OCI-LY7 (cell line): ENCODE measurements at places on chromosomes 13 and 19. TPM values are rescaled to one million over a fixed set of nuclear protein-coding genes. Genes with fewer than 3 reads are reported as not detected.

DNA sequence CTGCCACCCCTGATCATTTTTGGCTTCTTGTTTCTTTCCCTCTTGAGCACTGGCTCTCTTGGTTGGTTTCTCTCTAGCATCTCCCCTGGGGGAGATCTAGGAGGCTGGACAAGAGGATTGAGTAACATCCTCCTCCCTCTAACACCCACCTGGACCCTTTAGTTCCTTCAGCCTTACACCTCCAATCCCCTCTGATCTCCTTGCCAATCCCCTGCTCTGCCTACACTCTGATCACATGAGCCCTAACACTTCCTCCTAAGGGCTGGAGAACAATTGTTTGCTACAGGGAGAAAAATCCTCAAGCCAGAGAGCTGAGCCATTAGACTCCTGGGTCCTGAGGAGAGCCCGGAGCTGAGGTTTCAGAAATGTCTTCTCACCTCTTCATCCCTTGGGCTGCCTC lies 65.9 kb upstream of the ADGRL1 start:
- no peak for DNase-seq

- no peak for DNase-seq
Observed at GRCh38 chr13:42129033-42129432, 80.6 kb downstream of the DGKH start.

- no peak for DNase-seq
Observed at GRCh38 chr13:94233401-94233800, 246.1 kb downstream of the DCT start.

DNA sequence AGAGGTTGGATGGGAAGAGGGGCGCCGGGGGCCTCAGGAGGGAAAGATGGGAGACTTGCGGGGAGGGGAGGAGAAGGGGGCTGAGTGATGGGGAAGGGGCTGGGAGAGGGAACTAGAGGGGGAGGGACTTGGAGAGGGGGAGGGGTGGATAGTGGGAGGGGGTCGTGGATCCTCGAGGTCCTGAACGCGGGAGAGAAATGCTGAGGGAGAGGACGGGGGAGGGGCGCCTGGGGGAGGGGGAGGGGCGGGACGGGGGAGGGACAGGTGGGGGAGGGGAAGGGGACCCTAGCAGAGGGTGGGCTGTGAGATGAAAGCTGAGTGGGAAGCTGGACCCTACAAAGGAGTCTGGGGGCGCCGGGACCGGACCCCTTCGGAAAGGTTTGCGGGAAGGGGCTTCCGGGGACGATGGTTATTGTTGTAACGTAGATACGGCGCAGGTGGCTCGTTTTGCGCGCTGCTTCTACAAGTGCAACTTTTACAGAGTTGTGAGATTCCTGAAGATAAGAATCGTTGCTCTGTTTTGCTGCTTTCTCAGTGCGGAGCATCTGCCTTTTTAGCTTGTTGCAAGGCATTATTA lies 418 bp downstream of the ZNF444 start:
- DNase-seq: peak; percentile 25

SLC25A41 gene
- not detected in 2 replicates for total RNA-seq

- DNase-seq: no peak
Observed at GRCh38 chr13:110286833-110287819, 19.8 kb downstream of the COL4A1 start.

GRCh38 chr19:5149508-5149907 lies 180.6 kb downstream of the KDM4B start:
- no peak for DNase-seq

ELANE gene
- not detected in 2 replicates for total RNA-seq

ATXN8OS gene
- total RNA-seq: not detected in 2 replicates

MISP3 gene
- 3.9 TPM in 2 replicates for total RNA-seq

DNA sequence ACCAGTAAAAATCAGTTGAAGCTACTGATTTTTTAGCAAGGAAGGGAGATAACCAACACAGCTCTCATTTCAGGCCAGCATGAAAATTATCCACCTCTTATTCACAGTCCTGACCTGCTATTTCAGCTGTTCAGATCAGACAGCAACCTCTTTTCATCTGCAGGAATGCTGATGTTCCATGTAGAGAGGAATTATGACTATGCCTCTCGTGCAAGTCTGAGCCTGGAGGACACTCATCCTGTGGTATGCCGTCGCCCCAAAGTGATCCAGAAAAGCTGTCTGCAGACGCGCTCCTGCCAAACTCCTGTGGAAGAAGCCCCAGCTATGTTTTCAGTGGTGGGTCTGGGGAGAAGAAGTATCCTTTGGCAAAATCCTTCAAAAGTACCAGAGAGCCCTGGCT lies 563.5 kb upstream of the SLITRK1 start:
- no peak for DNase-seq
